ENCODE measurements at places on chromosomes 2 and 18.

DNA sequence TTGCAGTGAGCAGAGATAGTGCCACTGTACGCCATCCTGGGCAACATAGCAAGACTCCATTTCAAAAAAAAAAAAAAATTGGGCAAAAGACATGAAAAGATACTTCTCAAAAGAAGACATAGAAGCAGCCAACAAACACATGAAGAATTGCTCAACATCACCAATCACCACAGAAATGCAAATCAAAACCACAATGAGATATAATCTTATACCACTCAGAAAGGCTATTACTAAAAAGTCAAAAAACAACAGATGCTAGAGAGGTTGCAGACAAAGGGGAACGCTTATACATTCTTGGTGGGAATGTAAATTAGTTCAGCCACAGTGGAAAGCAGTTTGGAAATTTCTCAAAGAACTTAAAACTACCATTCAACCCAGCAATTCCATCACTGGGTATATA lies 43.1 kb upstream of the CHAC2 start:
- DNase-seq = no peak

- DNase-seq = no peak
Measured at GRCh38 chr2:52520644-52521043, 1247.0 kb upstream of the CHAC2 start.

GRCh38 chr2:85718009-85718391 lies 23.8 kb downstream of the GNLY start:
- no peak for DNase-seq

GRCh38 chr2:160052531-160052930 lies 9.9 kb downstream of the PLA2R1 start:
- DNase-seq = no peak

GRCh38 chr2:217616936-217617335 lies 385.9 kb downstream of the TNS1 start:
- no peak for DNase-seq

DNA sequence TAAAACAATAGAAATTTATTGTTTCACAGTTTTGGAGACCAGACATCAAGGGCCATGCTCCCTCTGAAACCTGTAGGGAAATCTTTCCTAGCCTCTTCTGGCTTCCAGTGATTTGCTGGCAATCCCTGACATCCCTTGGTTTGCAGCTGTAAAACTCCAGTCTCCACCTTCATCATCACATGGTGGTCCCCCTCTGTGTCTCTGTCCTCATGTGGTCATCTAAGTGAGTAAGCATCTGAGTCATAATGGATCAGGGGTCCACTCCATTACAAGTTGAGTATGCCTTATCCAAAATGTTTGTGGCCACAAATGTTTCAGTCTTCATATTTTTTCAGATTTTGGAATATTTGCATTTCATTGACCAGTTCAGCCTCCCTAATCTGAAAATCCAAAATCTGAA lies 5.6 kb upstream of the SGPP2 start:
- no peak for DNase-seq

GRCh38 chr18:59752666-59753065 lies 55.4 kb upstream of the CCBE1 start:
- DNase-seq = no peak

Data from CD4-positive, alpha-beta T cell treated with Interleukin-4 for 4 hours (primary cell).